ENCODE measurements at places on chromosomes 5 and 9.

DNA sequence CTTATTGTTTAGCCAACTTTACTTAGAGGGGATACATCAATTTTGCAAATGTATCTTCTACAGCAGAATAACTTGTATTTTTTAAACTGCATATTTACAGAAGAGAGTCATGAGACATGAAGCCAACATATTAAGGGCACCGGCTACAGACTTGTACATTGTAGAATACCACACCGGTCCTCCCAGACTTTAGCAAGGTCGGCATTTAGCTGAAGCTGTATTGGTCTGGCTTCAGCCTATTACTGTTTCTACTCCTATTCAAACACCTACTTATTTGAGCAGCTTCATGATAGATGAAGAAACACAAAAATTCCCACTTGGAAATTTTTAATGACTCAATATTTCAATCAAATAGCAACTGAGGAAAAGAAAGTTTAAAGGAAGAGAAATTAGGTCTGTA lies 33.0 kb downstream of the NR3C1 start:
- DNase-seq = no peak

- DNase-seq = no peak
Measured at GRCh38 chr9:92970467-92970923, 23.2 kb downstream of the FGD3 start.

DNA sequence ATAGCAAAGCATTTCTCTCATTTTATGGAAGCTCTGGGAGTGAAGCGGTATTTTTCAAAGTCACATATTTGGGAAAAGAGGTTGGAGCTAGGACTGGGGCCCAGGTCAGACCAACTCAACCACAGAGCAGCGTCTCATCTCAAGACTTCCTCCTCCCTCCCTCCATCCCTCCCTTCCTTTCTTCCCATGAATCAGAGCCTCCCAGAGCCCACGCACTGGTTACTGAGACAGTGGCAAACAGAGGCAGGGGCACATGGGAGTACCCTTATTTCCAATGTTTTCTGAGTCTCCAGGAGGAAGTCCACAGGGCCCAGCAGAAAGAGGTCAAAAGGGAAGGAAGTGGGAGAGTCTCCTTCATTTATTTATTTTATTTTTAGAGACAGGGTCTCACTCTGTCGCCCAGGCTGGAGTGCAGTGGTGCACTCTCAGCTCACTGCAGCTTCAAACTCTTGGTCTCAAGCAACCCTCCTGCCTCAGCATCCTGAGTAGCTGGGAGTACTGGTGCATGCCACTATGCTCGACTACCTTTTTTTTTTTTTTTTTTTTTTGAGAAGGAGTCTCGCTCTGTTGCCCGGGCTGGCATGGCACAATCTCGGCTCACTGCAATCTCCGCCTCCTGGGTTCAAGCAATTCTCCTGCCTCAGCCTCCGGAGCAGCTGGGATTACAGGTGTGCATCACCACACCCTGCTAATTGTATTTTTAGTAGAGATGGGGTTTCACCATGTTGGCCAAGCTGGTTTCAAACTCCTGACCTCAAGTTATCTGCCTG lies 52.5 kb upstream of the CDKN2AIPNL start:
- no peak for DNase-seq

- peak; percentile 92 for DNase-seq
Measured at GRCh38 chr5:114361724-114362196, at the start of gene KCNN2. Gene KCNN2 (plus strand): TSS chr5:114362070. CDS start chr5:114362140, 70 bp downstream.

GRCh38 chr5:9739135-9739534 lies 109.0 kb upstream of the TAS2R1 start:
- DNase-seq = no peak

GRCh38 chr5:180807654-180808414 lies 5.2 kb upstream of the MGAT1 start:
- DNase-seq = no peak

GRCh38 chr5:175282611-175283225 lies 161.3 kb downstream of the DRD1 start:
- no peak for DNase-seq

- DNase-seq = no peak
Measured at GRCh38 chr5:110099572-110099971, 409.8 kb downstream of the MAN2A1 start.

DNA sequence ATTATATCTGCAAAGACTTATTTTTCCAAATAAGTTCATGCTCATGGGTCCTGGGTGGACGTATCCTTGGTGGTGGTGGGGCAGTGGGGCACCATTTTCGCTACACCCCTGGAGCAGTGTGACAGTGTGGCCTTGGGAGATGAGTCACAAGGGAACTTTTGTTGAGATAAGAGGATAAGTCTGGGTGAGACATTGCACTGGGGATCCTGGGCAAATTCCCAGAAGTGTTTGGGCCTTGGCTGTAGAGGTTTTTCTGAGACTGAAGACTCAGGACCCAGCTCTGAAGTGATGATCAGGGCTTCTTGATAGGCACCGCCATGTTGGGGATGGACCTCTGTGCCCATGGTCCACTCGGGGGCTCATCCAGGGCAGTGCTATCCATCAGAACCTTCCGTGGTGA lies 149.4 kb downstream of the MACROH2A1 start:
- DNase-seq = peak; percentile 10

DNA sequence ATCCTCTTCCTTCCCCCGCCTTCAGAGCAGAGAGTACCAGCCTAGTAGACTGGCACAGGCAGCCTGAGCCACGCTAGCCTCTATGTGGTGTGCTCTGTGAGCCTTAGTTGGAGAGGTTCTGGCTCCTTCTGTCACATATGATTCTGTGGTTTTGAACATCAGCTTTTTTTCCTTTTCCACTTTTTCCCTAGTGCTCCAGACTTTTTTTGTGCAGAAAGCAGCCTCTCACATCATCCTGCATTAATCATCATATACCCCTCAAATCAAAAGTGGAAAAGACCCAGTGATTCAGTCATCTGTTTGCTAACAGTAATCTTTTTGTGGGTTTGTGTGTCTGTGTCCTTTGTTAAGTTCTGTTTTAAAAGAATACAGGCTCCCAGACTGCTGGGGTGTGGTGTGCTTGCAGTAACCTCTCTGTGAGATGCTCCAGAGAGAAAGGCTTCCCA lies 663.9 kb upstream of the RGMB start:
- DNase-seq = no peak

- DNase-seq = peak; percentile 81
Measured at GRCh38 chr5:138077064-138077696, 6.7 kb upstream of the WNT8A start.

DNA sequence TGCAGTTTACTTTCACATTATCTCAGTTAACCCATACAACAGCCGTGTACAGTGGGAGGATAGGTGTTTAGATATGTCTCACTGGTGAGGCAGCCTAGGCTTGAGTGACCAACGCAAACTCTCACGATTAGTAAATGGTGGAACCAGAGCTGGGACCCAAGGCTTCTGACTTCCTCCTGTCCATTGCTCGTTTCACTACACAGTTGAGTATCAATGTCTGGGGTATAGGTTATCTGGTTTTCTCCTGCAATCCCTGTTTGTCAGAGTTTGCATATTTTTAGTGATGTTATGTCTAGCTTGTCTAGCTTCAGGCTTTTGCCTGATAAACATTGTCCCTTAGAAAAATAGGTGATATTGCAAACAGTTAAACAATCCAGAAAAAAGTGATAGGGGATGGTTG lies 62.6 kb downstream of the NUP214 start:
- no peak for DNase-seq

- DNase-seq = no peak
Measured at GRCh38 chr5:125113328-125113727, 366.9 kb upstream of the ZNF608 start.

GRCh38 chr5:145056800-145057199 lies 778.3 kb downstream of the PRELID2 start:
- no peak for DNase-seq

GRCh38 chr9:137989156-137989555 lies 111.6 kb downstream of the CACNA1B start:
- DNase-seq = no peak

DNA sequence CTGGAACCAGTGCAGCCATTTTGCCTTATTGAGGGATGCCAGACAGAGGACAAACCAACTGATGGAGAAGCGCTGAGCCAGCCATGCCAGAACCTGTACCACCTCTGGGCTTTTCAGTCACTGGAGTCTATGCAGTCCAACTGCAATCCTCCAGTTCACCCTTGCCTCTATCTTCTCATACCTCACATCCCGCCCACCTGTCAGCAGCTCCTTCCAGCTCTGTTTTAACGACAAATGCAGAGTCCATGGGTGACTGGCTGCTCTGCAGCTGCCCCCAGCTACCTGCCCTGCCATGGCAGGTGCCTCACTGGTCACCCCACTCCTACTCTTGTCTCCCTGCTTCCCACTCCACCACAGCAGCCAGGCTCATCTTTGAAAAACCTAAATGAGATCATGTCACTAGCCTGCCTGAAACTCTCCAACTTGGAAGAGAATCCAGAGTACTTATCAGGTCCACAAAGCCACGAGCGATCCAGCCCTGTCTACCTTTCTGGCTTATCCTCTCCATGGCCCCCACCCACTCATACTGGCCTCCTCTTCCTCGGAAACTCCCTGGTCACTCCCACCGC lies 14.0 kb upstream of the ACSL6 start:
- DNase-seq = no peak

GRCh38 chr5:2385818-2386217 lies 365.7 kb downstream of the IRX2 start:
- no peak for DNase-seq

DNA sequence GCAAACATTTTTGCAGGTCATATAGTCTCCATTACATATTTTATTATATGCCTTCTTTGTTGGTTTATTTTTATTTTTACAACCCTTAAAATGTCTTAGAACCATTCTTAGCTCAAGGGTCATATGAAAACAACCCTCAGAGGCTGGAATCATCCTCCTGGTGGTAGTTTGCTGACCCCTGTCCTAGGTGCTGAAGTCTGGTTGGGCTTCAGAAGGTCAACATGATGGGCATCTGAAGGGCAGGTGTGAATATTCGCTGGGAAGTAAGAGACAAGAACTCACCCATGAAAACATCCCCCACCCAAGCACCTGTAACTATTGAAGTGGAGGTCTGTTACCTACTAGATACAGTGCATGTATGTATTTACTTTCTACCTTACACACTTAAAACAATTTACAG lies 75.4 kb downstream of the OSMR start:
- DNase-seq = no peak

DNA sequence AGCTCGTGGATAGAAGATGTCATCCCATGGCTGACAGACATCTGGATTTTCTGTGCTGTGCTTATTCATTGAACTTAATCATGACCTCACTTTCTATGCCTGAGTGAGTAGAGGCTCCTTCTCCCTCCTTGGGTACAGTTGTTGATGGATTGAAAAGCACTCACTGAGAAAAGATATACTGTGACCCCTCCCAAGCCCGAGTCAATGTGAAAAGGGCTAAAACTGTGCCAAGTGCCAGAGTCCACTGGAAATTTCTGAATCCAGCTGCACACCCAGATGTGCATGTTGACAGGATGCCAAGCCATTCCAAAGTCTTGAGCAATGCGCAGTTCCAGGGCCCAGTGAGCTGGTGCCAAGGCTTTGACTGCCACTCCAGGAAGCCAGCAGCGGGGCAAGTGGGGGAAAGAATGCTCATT lies 473.0 kb downstream of the NTRK2 start:
- no peak for DNase-seq

- DNase-seq = no peak
Measured at GRCh38 chr5:65577141-65577540, 14.0 kb downstream of the PPWD1 start.

GRCh38 chr5:43179836-43180235 lies 12.2 kb upstream of the NIM1K start:
- DNase-seq = no peak

DNA sequence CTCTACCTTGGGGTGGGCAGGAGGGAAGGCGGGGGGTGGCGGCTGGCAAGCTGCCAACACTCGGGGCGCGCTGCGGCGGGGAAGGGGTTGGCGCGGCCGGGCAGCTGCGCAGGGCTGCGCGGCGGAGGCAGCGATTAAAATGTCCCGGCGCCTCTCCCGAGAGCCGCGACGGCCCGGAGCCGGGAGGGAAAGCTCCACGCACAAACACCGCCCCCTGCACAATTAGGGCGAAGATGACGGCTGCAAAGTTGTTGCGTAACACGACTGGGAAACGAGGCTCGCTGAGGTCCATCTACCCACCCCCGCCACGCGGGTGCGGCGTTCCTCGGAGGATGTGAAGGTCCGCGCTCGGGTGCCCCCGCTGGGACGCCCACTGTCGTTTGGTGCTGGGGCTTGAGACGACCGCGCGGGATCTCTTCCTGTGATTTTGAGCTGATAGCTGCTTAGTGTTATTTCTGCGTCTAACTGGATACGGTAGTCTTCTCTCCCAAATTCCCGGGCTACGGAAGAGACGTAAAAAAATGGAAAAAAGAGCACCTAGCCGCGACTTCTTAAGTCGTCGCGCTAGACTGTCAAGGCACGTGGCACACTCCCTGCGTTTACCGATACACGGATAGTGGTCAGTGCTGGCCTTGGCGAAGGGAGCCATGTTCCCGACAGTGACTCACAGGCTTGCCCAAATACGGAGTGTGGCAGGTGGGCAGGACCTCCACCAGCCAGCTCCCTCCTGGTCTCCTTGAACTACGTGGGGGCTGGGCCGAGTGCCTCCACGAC lies 958 bp upstream of the NFIL3 start:
- peak; percentile 60 for DNase-seq

GRCh38 chr5:149438711-149439132 lies 59.6 kb upstream of the IL17B start:
- DNase-seq = no peak

- no peak for DNase-seq
Measured at GRCh38 chr5:1068895-1069719, 42.8 kb downstream of the SLC12A7 start.

DNA sequence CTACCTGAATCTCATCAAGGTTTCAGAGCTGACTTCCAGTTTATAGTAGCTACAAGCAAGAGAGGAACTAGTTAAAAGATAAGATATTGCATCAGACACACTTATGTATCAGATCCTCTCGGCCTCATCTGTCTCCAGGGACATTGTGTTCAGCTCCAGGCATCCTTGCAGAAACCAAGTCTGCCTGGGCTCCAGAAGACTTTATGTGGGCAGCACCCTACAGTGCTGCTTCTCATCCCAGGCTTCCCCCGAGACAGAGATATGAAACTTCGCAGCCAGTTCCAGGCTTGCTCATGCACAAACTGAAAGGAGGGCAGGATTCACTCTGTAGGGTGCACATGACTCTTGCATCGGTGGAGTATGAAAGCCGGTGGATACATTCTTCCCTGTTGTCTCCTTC lies 33.9 kb upstream of the FOXB2 start:
- no peak for DNase-seq

GRCh38 chr5:108251350-108251749 lies 130.5 kb downstream of the FBXL17 start:
- no peak for DNase-seq

Measured in dorsolateral prefrontal cortex (tissue), 122 donors.